ENCODE measurements at places on chromosomes 1 and 21. TPM values are rescaled to one million over a fixed set of nuclear protein-coding genes. Genes with fewer than 3 reads are reported as not detected.

- no peak for DNase-seq
Measured at GRCh38 chr1:207977876-207978275, 67.0 kb upstream of the CD34 start.

The FCRL4 gene
- total RNA-seq = 5.8 TPM

DNA sequence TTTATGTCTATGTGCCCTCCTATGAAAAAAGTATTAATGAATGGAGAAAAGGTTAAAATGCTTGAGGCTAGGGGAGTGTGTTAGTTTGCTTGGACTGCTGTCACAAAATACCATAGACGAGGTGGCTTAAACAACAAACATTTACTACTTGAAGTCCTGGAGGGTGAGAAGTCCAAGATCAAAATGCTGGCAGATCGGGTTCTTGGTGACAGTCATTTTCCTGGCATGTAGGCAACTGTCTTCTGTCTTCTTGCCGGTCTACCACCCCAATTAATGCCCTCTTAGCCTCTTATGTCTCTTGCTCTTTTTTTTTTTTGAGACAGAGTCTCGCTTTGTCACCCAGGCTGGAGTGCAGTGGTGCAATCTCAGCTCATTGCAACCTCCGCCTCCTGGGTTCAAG is 15.0 kb downstream of the ARID1A start:
- no peak for DNase-seq

- no peak for DNase-seq
Measured at GRCh38 chr1:216095400-216095799, 327.8 kb downstream of the USH2A start.

DNA sequence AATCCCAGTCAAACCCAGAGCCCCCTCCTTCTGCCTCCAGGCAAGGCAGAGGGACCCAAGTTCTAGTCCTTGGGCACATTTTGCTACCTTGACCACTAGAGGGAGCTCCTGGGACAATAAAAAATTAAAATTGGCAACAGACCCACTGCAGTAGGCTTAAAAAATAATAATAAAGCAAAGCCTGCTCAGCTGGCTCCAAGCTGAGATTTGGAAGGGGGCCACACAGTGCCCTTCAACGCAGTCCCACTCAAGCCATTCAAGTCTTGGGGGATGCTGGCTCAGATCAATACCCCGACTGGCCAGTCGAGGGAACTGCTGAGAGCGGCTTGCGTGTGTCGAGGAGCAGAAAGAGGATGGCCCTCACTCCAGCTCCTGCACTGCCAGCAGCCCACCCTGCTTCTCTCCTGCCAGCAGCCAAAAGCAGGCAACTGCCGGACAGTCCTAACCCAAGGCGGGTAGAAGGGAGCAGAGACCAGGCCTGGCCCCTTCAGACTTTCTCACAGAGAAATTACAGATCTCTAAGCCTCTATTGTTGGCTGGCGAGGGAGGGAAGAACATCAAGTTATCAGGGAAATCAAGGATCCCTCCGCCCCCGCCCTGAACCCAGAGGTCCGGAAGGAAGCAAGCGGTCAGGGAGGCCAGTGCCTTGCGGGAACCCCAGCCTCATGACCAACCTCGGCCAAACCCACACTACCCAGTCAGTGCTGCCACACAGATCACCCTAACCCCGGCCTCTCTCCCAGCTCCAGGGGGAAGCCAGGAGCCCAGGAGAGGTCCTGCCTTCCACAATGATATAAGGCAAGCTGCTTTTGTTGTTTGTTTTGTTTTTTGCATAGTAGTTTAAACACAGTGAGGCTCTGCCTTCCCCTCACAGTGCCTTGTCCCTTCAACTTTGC is 4.9 kb upstream of the ALDH4A1 start:
- DNase-seq = peak; percentile 64

DNA sequence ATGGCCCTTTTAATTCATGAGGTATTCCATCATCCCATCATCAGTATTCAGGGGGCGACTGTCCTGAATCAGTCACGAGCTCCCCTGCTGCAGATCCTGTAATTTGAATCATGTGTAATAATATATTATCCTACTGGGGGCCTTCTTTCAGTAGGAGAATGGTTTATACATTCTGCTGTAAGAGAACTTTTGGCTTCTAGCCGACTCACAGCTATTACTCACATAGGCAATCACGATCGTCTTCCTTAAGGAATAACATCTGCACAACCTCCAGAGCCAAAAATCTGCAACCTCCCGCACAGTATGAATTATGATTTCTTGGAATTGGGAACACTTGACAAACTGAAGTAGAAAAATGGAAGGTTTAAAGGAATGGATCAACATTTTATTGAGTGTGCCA is 343.0 kb downstream of the USP25 start:
- DNase-seq = peak; percentile 32

The NR1I3 gene
- total RNA-seq = 0.48 TPM

The F5 gene
- 2.9 TPM for total RNA-seq

DNA sequence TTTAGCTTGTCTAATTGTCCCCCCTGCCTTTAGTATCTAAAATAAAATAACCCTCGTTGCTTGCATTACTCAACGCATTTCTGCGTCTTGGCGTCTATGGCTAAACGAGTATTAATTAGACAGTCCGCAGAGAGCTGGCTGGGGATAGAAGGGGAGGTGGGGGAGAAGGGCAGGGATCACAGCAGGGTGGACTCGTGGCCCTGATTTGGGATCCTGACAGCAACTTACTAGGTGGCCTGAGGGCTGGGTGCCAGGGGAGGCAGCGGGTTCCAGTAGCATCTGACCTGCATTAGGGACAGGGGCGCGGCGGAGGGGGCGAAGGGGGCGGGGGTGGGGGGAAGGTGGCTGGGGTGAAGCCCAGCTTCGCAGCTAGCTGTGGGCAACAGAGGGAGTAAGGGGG is 1.1 kb upstream of the BACE2 start:
- DNase-seq = no peak

DNA sequence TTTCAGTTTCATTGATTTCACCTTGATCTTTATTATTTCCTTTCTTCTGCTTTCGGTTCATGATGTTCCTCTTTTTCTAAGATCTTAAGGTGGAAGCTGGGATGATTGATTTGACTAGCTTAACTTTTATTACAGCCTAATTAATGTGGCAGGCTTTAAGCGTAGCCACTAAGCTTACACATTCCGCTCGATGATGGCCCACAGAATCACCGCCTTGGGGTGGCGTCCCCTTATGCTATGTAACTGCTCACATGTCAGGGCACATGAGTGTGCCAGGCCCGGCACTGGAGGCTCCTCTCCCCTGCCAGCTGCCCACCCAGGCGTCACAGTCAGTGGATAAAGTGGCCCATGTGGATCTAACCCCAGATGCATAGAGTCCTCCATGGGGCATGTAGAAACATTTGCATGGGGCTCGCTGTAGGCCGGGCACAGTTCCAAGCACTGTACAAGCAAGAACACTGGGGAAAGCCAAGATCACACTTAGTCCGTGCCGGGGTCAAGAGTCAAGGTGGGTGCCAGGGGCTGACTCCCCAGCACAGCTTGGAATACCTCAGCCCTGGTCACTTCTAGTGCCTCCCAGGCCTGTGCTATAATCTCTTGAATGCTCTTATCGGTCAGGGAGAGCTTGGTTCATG is 41.7 kb downstream of the PKNOX1 start:
- DNase-seq = no peak

The CD2 gene
- not detected for total RNA-seq

GRCh38 chr1:56931211-56931610 is 34.6 kb downstream of the C8B start:
- DNase-seq = no peak

DNA sequence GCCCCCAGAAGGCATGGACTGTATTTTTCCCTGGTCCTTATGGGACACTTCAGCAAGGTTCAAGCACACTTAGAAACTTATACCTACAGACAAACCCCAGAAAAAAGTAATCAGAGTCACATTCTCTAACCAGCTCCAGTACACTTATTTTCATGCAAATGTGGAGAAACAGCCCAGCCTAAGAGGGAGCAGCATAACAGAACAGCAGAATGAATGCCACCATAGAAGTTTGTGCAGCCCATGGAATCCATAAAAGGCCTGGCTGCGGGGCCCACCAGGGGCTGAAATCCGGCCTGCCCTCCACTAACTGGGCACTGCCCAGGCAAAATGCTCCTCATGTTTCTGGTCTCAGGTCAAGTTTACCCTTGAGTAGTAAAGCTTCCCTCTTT is 60.4 kb upstream of the ATP1A1 start:
- no peak for DNase-seq

- DNase-seq = no peak
Measured at GRCh38 chr21:37184784-37185593, 82.1 kb downstream of the VPS26C start.

The TOR1AIP2 gene
- 78.7 TPM for total RNA-seq

The TSPAN1 gene
- not detected for total RNA-seq

The DCST1 gene
- not detected for total RNA-seq
